ENCODE measurements at places on chromosomes 1 and 21.

- DNase-seq = no peak
Observed at GRCh38 chr1:41348394-41348793, 12.8 kb upstream of the FOXO6 start.

GRCh38 chr1:197951089-197951488 is 33.9 kb downstream of the LHX9 start:
- no peak for DNase-seq

- DNase-seq = no peak
Observed at GRCh38 chr1:235972311-235972689, 92.6 kb downstream of the NID1 start.

DNA sequence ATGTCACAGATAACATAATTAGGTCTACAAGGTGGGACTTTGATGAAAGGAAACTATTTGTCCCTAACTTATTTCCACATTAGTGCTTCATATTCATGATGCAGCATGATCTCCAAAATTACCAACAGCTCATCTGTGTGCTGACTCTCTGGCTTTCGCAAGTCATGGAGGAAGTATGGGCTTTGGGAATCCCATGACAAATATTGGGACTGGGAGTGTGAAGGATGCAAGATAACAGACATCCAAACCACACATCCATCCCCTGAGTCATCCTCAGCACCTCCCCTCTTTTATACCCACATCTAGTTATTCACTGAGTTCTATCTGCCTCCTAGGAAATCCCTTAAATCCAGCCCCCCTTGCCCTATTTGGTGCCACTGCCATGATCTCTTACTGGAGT is 102.8 kb upstream of the COL24A1 start:
- DNase-seq = no peak

- DNase-seq = no peak
Observed at GRCh38 chr1:193680247-193680923, 494.0 kb upstream of the B3GALT2 start.

GRCh38 chr1:24862775-24863483 is 67.1 kb downstream of the RUNX3 start:
- DNase-seq = no peak

GRCh38 chr1:245096311-245097066 is 58.3 kb upstream of the KIF26B start:
- no peak for DNase-seq

GRCh38 chr1:178310685-178311105 is 186.1 kb downstream of the CLEC20A start:
- DNase-seq = peak; percentile 83

DNA sequence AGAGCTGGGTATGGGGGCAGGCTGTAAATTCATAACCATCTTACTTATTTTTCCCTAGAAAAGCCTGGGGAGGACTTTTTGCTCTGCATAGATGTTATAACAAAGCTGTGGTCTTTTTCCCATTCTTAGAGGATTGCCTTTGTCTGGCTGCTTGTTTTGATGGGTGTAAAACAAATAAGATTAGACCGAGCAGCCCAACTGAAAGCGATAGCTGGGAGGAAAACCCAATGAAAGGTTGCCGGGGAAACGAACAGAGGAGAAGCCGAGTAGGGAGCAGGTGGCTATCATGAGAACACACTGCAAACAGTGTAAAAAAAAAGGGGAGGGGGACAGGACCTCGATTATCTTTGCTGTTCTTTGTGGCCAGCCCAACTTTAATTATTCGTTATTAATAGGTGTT is 1.9 kb downstream of the ELAVL4 start:
- DNase-seq = no peak

- DNase-seq = no peak
Observed at GRCh38 chr1:150008699-150009098, 1.8 kb downstream of the OTUD7B start.

DNA sequence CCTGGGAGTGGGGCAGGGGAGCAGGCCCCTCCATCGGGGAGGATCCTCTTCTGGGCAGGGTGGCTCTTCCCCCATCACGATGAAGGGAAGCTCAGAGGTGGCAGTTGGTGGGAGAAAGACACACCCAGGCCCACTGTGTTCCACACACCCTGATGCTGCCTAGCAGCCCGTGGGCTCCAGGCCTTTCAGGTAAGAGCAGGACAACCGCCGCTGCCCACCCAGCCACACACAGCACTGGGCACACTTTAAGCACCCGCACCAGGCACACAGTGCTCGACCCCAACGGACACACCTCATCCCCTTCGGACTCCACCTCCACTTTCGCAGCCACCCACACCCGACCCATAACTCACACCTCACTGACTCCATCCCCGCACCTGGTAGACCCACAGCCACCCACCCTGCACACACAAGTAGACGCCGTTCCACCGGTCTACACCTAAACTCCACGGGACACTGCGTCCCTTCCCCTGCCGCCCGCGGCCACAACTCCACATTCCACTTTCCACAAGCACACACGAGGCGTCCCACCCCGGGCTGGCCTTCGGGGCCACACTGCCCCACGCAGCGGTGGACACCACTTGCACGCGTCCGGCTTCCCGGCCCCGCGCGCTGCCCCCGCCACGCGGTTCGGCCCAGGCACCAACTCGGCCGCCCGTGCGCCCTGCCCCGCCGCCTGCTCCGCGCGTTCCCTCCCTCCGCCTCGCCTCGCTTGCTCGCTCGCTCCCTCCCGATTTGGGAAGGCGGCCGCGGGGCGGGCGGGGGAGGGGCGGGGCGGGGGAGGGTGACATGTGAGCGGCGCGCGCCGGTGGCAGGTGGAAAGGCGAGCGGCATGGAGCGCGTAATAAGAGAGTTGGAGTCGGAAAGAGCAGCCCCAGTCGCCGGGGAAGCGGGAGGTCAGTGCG is at the start of gene KCNQ4:
Gene KCNQ4, plus strand, starts transcription at position 787 of the 905 bp plus-strand sequence. CDS start 307 bp downstream, outside the sequence.
- DNase-seq = peak; percentile 62

GRCh38 chr1:88768816-88769215 is 84.7 kb downstream of the PKN2 start:
- DNase-seq = no peak

- peak; percentile 91 for DNase-seq
Observed at GRCh38 chr1:162349635-162350330, 26.9 kb downstream of the SPATA46 start.

DNA sequence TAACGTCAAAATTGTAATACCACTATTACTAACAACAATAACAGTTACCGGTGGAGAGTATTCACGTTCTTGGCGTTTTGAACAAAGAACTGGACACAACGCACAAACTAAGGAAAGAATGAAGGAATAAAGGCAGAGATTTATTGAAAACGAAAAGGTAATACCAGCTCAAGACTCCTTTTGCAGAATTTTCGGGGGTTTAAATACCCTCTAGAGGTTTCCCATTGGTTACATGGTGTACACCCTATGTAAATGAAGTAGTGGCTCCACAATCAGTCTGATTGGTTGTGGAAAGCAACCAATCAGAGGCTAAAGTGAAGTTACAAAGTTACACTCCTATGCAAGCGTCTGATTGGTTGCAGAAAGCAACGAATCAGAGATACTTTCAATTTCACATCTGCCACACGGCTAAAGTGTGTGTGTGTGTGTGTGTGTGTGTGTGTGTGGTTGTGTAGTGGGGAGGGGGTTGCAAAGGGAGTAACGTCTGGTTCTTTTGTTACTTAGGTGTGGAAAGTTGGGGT is 1.1 kb upstream of the GTF2B start:
- DNase-seq = peak; percentile 88

DNA sequence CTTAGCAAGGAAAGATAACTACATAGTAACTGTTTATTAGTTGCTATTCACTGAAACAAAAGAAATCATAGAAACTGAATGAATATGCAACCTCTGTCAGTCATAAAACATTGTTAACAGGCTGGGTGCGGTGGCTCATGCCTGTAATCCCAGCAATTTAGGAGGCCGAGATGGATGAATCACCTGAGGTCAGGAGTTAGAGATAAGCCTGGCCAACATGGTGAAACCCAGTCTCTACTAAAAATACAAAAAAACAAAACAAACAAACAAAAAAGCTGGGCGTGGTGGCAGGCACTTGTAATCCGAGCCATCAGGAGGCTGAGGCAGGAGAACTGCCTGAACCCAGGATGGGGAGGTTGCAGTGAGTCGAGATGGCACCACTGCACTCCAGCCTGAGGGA is 44.1 kb downstream of the CRB1 start:
- DNase-seq = peak; percentile 32

DNA sequence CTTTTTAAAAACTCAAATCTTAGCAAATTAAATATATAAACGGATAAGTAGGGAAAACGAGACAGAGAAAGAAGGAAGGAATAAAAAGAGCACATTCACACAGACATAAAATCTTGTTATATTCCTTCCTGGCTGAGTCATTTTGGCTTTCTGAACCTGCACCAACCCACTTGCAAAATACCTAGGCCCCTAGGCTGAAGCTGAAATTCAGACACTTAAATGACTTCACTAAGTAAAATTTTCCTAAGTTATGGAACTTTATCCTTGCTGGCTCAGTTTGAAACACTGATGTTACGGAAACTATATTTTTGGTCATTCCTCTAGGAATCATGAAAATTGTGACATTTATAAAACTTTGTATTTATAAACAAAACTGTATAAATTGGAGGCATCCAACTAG is 462.8 kb upstream of the NFIA start:
- no peak for DNase-seq

GRCh38 chr1:212152308-212152693 is 116.8 kb downstream of the DTL start:
- DNase-seq = no peak

DNA sequence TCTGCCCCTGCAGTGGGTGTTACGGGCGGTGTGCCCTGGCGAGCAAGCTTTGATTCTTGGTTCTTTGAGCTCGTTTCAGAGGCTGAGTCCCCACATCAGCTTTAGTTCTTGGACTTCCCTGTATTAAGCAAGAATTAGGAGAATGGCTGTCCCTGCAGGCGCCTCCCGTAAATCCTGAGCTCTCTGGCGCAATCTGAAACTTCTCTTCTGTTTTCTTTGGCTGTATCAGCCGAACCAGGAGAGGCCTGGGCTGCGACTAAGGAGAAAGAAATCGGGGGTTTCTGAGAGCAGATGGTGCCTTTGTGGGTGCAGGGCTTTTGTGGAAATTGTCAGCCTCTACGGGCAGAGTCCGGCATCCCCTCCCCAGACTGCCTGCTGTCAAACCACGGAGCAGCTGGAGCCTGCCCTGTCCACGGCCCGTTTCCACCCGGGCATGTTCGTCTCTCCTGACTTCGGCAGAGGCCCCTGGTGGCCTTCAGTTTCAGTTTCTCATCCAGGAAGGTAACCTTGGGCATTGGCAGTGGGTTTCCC is 17.9 kb downstream of the CSTB start:
- DNase-seq = no peak

GRCh38 chr1:73366734-73367413 is 831.1 kb downstream of the LRRIQ3 start:
- DNase-seq = no peak

GRCh38 chr1:199447906-199448305 is 579.6 kb upstream of the NR5A2 start:
- no peak for DNase-seq

DNA sequence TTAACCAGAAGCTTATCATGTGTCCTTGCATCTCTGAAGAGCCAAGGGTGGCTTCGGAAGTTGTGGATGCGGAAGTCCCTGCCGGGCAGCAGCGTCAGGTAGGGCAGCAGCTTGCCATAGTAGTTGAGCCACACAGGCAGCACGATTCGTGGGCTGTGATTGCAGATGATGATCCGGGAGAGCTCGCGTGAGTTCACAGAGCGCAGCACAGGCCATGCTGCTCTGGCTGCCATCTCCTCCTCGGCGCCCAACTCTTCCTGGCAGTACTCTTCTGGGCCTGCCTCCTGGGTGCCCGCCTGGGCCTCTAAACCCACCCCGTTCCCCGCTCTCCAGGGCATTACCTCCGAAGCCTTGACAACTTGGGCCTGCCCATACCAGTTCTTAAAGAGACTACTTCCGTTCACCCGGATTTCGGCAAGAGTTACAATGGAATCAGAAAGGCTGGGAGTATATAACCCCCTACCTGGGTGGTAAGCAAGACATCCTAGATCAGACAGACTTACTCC is at the start of gene VHLL:
Gene VHLL, minus strand, starts transcription at position 456 of the 506 bp plus-strand sequence. Its CDS starts 118 bp downstream, at position 338.
- DNase-seq = no peak

- no peak for DNase-seq
Observed at GRCh38 chr1:41739061-41739955, 179.4 kb downstream of the HIVEP3 start.

GRCh38 chr1:33060579-33061083 is 20.3 kb upstream of the AZIN2 start:
- DNase-seq = no peak

DNA sequence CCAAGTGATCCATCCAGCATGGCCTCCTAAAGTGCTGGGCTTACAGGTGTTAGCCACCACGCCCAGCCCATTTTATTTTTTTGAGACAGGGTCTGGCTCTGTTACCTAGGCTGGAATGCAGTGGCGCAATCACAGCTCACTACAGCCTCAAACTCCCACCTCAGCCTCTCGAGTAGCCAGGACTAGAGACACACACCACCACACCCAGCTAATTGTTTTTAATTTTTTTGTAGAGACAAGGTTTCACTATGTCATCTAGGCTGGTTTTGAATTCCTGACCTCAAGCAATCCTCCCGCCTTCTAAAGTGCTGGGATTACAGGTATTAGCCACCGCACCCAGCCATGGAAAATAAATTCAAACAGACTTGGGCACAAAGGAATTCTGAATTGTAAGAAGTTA is 31.9 kb downstream of the PUM1 start:
- DNase-seq = no peak

GRCh38 chr1:43992232-43992995 is 1.0 kb downstream of the CCDC24 start:
- DNase-seq = no peak
